Substantia nigra (tissue), 51 donors: ENCODE measurements at places on chromosomes 6 and 20.

GRCh38 chr20:21781446-21782075 is 76.1 kb downstream of the PAX1 start:
- no peak for DNase-seq

DNA sequence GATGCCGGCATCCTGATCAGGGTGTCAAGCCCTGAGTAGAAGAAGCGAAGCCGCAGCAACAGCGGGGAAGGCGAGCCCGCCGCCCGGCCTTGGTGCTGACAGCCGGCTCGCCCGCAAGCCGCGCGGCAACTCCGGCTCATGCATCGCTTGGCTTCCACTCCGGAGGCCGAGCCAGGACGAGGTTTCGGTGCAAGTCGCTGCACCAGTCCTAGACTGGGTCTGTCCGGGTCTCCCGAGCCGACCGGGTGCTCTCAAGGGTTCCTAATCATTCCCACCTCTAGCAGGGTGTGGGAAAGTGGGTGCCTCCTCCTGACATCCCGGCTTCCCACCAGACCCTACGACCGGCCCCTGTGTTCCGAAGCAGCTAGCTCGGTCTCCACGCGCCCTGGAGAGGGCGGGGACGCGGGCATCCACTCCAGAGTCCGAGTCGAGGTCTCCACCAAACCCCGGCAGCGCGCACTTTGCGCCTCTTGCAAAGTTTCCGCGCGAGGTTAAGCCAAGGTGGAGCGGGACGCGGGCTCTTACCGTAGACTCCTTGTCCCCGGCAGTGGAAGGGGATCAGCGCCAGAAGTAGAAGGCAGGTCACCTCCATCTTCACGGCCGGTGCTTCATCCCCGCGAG is 1.4 kb downstream of the MDGA1 start:
- no peak for DNase-seq

DNA sequence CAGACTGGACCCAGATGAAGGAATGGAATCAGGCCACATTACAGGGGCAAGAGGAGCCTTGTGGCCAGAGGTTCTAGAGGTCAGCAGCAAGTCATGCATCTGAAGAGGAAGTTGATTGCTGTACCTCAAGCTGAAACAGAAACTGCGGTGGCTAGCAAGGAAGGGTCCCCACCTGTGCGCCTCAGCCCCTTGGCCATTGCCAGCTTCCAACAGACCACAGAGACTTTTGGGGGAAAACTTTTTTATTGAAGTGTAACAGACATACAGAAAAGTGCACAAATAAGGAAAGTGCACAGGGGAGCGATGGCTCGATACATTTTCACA is 26.8 kb upstream of the SLC9A8 start:
- DNase-seq = no peak

DNA sequence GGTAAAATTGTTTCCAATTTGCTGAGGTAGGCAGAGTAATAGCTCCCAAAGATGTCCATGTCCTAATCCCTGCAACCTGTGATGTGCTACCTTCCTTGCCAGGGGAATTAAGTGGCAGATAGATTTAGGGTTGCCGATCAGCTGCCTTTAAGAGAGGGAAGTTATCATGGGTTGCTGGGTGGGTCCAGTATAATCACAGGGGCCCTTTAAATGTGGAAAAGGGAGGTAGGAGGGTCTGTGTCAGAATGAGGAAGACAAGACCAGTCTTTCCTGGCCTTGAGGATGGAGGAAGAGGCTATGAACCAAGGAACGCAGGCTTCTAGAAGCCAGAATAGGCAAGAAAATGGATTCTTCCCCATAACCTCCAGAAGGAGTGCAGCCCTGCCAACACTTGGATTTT is 50.7 kb downstream of the CTCFL start:
- DNase-seq = no peak

DNA sequence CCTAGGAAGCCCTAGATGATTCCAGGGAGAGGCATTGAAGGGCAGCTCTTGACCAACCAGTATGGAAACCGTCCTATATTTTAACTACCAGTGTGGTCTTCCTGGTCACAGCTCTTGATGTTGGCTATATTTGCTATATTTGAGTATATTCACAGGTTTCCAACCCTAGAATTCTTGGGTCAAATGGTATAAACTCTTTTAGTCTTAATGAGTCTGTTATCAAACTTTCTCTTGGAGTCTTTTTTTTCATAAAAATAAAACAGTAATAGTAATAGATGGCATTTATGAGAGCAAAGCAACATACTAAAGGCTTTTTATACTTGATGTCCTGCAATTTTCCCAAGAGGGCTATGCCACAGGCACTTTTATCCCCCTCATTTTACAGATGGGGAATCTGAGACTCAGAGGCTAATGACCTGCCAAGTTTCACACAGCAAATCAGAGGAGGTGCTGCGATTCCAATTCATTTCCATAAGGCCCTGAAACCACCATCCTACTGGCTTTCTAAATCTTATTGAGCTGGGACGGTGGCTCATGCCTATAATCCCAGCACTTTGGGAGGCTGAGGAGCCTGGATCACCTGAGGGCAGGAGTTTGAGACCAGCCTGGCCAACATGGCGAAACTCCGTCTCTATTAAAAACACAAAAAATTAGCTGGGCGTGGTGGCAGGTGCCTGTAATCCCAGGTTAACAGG is 217.2 kb upstream of the ZNF217 start:
- no peak for DNase-seq

DNA sequence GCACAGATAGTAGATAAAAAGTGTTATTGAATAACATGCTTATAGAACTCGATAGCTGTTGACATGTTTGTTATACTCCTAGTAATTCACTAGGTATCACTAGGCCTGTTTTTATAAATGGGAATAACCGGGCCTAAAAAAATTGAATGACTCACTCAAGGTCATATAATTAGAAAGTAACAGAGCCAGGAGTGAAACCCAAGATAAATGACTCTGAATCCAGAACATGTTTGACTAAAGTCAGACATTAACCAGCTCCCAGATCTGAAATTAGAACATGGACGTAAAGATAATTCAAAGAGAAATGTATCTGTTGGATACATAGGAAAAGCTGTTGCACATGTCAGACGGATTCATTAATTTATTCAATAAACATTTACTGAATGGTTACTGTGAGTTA is 26.9 kb downstream of the RGS17 start:
- DNase-seq = no peak

DNA sequence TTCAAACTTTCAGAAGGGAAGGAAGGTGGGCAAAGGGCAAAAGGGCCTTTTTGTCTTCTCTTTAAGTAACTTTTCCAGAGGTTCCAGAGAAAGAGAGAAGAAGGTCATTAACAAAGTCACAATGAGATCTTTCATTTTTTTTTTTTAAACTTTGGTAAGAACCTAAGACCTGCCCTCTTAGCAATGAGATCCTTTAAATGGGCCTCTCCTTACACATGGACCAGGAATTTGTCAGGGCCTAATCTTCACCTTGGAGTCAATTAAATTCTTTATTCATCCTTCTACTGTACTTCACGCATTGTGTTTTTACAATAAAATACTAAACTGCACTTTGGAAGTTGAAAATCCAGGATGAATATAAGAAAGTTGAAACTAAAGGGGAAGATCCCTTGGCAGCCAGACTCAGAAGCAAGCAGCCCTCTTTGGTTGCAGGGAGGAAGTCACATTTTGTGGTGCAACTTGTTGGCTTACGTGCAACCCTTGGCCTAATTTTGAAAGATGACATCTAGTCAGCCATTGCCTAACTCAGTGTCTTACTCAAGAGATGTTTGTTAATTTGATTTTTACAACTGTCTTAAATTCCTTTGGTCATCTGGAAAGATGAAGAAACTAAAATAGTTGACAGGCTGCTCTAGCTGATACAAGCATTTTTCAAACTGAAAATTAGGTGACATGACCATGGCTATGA is 11.9 kb upstream of the TMEM170B start:
- DNase-seq = no peak

DNA sequence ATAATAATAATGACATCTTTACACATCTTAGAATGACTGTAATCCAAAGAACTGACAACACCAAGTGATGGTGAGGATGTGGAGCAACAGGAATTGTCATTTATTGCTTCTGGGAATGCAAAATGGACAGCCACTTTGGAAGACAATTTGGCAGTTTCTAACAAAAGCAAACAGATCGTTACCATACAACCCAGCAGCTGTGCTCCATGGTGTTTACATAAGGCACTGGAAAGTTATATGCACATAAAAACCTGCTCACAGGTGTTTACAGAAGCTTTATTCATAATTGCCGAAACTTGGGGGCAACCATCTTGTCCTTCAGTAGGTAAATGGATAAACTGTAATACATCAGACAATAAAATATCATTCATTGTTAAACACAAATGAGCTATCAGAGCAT is 18.3 kb upstream of the ASF1A start:
- DNase-seq = no peak

DNA sequence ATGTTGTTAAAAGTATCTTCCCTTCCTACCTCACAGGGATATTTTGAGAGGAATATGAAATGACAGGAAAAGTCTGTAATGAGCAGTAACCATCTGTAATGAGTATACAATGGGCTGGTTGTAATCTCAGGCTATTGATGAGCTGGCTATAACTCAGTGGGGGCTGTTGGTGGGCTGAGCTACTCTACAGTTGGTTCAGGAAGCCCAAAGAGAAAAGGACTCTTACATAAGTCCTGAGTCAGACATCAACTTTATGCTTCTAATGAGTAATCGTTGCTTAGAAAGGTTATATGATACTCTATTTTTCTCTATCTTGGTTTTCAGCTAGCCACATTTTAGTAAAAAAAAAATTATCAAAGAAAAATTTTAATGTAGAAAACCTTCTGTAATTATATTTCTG is 26.4 kb downstream of the ZNF391 start:
- DNase-seq = no peak

DNA sequence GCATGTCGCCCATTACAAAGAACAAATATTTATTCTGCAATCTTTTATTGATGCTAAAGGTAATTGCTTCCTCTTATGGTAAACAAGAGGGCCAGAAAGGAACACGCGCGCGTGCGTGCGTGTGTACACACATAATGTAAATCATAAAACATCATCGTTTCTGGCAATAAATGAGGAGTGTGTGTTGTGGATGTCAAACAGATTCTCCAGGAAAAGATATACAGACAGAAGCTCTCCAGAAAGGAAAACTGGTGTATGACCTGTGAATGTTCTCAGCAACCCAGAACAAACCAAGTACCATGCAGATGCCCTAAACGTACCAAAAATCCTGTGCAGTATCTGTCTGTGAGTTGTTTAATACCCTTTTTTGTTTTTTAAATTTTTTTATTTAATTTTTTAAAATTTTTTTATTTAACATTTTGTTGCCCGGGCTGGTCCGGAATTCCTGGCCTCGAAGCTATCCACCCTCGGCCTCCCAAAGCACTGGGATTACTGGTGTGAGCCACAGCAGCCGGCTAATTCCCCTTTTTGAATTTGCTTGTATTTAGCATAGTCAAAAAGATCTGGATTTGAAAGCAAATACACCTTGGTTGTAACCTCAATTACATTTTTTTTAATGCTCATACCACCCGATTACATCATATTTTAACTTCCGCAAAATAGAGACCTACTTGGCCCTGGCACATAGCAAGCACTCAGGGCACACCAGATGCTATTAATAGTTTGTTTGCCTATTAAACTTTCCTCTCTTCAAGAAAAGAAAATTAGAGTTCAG is 909 bp upstream of the NUDT3 start:
- no peak for DNase-seq

DNA sequence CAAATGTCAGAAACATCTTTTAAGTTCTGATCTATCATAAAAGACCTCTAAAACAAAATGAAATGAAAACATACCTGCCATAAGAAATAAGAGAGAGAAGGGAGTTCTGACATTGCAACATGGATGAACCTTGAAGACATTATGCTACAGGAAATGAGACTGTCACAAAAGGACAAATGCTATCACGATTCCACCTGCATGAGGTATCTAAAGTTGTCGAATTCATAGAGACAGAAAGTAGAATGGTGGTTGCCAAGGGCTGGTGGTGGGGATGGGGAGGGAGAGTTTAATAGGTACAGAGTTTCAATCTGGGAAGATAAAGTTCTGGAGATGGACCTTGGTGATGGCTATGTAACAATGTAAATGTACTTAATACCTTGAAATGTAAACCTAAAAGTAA is 3.3 kb downstream of the EZR start:
- no peak for DNase-seq

- DNase-seq = no peak
Observed at GRCh38 chr6:3364391-3364790, 92.5 kb downstream of the SLC22A23 start.

DNA sequence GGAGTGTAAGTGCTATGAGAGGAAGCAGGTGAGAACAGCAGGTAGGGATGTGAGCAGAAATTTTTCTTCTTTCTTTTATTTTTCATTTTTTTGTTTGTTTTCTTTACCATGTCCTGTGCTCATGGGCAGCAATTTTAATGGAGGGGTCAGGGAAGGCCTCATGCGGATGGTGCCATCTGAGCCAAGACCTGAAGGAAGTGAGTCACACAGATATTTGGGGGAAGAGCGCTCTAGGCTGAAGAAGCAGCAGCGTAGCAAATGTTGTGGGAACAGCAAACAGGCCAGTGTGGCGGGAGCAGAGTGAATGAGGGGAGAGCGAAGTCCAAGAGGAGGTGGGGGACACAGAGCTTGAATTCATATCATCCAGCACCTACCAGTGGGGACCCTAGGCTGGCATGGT is 12.7 kb downstream of the SPDEF start:
- no peak for DNase-seq

DNA sequence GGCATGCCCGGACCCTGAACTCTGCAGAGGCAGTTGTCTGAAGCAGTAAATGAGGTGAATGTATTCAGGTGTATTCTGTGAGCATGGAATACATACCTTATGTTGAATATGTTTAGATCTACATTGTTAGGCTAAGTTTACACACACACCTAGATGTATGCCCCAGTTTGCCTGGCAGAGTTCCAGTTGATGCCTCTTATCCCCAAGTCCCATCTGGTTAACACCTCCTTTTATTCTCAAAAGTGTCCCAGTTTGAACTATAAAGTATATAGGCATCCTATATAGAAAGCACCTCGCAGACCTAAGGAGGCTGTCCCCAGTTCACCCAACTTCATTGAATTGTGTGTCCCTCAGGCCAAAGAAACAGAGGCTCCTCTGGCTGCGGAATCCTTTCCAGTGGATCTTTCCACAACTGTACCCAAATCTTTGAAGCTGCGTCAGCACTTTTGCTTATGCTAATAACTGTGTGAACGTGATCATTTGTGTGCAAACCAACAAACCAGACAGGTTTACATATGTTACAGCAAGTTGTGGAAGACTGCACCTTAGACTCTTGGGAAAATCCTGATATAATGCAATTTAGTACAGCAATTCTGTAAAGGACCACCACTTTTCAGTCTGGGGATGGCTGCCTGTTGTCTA is 4.8 kb upstream of the DHX35 start:
- DNase-seq = no peak

GRCh38 chr20:21586682-21587081 is 72.8 kb upstream of the NKX2-2 start:
- DNase-seq = no peak
